AG08395 (cell line): ENCODE measurements at places on chromosomes 12 and 14.
A peak's percentile ranks its signal among the peaks of the same experiment; 100 is the strongest.

DNA sequence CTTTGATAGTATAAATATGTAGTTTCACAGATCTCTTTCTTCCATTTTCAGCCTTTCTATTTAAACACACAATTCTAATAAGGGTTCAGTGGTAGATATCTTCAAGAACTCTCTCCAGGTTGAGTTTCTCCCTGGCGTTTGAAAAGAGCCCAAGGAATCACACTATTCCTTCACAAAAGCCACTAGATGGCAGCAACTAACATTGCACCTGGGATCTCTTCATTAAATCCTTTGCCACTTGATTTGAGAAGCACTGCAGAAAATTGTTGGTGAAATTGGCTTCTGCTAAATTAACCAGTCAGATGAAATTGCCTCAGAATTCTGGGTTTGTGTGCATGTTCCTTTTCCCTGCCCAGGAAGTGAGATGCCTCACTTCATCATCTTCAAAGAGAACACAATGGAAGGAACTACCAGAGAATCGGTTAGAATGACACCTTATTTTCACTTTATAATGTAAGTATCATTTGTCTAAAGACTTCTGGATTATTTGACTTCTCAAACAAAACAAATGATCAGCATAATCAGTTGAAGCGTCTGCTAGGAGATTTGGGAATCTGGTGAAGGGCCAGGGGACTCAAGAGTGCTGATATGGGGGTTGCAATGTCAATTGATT, 6.8 kb downstream of the CCDC198 start:
- DNase-seq = peak; percentile 60

GRCh38 chr12:132740652-132741051, 21.0 kb downstream of the ANKLE2 start:
- no peak for DNase-seq

- DNase-seq = no peak
Observed at GRCh38 chr12:90519285-90519684, 435.7 kb downstream of the CCER1 start.

DNA sequence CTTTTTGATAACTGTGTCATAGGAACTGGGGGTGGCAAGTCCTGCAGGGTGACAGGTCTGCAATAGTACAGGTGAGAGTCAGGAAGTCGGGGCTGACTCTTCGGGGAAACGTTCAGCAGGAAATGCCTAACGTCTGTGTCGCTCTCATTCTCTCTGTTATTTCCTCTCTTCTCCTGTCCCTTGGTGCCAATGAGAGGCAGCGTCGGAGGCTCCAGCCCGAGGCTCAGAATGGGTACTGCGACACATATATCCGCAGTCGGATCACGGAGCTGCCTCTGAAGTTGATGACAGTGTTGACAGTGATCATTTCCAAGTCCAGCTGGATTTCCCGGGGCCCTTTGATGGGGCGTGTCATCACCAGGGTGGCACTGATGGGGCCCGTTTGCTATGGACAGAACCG, 2.7 kb upstream of the TC2N start:
- DNase-seq = no peak

- no peak for DNase-seq
Observed at GRCh38 chr12:14576896-14577295, 9.2 kb upstream of the PLBD1 start.

GRCh38 chr12:31631809-31632208, 27.7 kb upstream of the ETFBKMT start:
- DNase-seq = no peak

GRCh38 chr12:109654357-109654756, 59.3 kb upstream of the FAM222A start:
- no peak for DNase-seq

- DNase-seq = no peak
Observed at GRCh38 chr12:16037533-16037932, 126.4 kb downstream of the DERA start.

DNA sequence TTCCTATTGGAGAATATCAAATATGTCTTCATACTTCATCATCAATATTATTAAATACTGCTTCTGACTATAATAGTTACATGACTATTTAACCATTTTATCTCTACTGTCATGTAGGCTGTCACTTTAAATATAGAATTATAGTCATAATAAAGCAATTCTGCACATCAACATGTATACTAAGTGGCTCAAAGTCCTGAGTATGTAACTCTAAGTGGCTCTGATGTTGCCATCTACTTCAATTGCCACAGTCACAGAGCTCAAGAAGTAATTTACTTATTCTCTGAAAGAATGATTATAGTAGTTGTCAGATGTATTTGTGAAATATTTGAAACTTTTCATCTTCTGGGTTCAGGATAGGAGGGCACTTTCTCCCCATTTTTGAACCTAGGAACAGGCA, 202.3 kb downstream of the KITLG start:
- no peak for DNase-seq

- no peak for DNase-seq
Observed at GRCh38 chr14:90608281-90608680, 207.9 kb downstream of the TTC7B start.

- no peak for DNase-seq
Observed at GRCh38 chr12:12960639-12961209, 8.8 kb upstream of the GPRC5D start.

GRCh38 chr12:95136598-95136997, 63.2 kb upstream of the NR2C1 start:
- no peak for DNase-seq

DNA sequence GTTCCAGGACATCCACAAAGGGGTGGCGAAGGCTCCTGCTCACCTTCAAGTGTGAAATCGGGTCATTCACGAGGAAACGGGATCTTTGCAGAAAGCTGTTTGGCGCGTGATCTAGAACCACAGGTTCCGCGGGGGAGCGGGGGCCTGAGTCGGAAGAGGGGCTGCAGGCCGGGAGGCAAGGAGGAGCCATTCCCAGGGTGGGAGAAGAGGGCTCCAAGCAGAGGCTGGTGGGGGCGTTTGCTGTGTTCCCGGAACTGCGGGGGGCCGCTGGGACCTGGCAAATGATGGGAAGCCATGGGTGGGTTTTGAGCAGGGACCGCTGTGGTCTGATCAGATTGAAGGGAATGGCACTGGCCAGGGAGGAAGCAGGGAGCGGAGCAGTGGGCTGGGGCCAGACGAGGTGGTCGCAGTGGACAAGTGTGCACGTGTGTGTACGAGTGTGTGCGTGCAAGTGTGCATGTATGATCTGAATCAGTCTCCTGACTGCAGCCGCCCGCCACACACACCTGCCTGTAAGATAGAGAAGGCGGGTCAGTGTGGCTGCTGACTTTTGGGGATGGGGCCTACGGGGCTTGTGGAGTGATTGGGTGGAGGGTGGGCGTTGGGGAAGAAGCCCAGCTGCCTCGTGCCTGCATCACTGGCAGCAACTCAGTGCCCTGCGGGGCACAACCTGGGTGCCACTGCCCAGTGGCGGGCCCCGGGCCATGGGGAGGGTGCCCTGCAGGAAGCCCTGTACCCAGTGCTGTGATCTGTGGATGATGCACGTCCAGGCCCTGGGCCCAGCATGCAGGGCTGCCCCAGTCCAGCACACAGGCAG, 141.9 kb downstream of the KIF26A start:
- DNase-seq = no peak

GRCh38 chr14:64800000-64800399, 79.7 kb downstream of the SPTB start:
- DNase-seq = peak; percentile 63

- DNase-seq = no peak
Observed at GRCh38 chr14:74684434-74684833, 28.4 kb downstream of the AREL1 start.

GRCh38 chr14:56333359-56334292, 215.4 kb downstream of the PELI2 start:
- peak; percentile 75 for DNase-seq

GRCh38 chr14:22769369-22769768, 2.9 kb downstream of the OXA1L start:
- no peak for DNase-seq

- no peak for DNase-seq
Observed at GRCh38 chr12:68370006-68370590, 37.9 kb upstream of the MDM1 start.

DNA sequence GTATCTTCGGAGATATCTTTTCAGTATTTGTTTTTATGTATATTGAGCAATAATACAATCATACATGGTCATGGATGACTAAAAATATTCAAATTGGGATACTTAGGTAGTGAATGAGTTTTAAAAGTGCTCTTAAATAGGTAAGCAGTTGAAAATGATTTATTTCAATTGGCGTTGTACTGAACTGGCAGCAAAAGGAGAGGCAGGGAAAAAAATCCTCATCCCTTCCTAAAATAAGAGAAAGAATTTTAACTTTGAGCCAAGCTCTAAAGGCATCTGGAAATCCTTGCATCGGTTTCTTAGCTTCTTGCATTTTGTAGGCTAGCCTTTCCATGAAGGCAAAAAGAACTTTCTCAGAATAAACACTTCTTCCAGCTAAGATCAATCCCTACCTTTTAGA, 125.2 kb downstream of the MGST1 start:
- no peak for DNase-seq

- DNase-seq = peak; percentile 94
Observed at GRCh38 chr12:51980051-51980808, 26.5 kb upstream of the TAMALIN start.

DNA sequence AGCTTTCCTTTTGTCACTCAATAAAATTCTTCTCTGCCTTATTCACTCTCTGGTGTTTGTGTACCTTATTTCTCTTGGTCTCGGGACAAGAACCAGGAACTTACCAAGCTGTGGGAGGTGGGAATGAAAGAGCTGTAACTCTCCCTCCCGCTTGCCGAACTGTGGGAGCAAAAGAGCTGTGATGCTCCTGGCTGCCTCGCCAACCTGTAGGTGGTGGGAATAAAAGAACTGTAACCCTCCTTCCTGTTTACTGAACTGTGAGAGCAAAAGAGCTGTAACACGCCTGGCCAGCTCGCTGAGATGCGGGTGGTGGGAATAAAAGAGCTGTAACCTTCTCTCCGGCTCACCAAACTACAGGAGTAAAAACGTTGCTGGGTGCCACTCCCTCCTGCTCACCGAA, 314.1 kb upstream of the LRIG3 start:
- no peak for DNase-seq

- DNase-seq = no peak
Observed at GRCh38 chr12:95248604-95249360, 31.2 kb downstream of the VEZT start.

GRCh38 chr14:61469781-61470180, 148.4 kb downstream of the PRKCH start:
- no peak for DNase-seq

GRCh38 chr12:105506678-105507310, 176.3 kb downstream of the C12orf75 start:
- no peak for DNase-seq

- peak; percentile 58 for DNase-seq
Observed at GRCh38 chr12:47504775-47505446, 200.9 kb downstream of the RPAP3 start.
